ENCODE measurements at places on chromosomes 13 and 19.

GRCh38 chr19:1080360-1081161, 13.6 kb downstream of the ARHGAP45 start:
- DNase-seq = no peak

DNA sequence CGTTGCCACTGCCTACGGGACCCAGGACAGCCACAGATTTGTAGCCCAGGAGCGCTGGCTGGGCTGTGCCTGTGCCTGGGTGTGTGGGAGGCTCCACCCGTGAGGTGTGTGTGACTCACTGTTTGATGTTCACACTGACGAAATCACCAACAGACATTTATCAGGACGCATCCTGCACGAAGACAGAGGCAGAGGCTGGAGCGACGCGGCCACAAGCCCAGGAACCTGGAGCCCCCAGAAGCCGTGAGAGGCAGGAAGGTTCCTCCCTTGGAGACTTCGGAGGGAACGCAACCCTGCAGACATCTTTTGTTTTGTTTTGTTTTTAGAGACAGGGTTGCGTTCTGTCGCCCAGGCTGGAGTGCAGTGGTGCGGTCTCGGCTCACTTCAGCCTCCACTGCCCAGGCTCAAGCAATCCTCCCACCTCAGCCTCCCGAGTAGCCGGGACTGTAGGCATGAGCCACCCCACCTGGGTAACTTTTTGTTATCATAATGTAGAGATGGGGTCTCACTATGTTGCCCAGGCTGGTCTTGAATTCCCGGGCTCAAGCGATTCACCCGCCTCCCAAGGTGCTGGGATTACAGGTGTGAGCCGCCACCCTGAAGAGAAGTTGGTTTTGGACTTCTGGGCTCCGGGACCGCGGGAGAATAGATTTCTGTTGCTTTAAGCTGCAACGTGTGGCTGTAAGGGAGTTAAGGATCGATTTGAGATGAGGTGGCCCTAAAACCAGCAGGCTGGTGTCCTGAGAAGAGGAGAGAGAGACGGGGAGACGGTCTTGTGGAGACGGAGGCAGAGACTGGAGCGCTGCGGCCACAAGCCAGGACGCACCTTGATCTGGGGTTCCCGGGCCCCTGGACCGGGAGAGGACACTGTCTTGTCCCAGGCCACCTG, 24.9 kb upstream of the WDR18 start:
- DNase-seq = no peak

GRCh38 chr13:44972956-44973581, 16.2 kb downstream of the NUFIP1 start:
- no peak for DNase-seq

- DNase-seq = no peak
Measured at GRCh38 chr19:30924670-30925069, 424.6 kb downstream of the TSHZ3 start.

DNA sequence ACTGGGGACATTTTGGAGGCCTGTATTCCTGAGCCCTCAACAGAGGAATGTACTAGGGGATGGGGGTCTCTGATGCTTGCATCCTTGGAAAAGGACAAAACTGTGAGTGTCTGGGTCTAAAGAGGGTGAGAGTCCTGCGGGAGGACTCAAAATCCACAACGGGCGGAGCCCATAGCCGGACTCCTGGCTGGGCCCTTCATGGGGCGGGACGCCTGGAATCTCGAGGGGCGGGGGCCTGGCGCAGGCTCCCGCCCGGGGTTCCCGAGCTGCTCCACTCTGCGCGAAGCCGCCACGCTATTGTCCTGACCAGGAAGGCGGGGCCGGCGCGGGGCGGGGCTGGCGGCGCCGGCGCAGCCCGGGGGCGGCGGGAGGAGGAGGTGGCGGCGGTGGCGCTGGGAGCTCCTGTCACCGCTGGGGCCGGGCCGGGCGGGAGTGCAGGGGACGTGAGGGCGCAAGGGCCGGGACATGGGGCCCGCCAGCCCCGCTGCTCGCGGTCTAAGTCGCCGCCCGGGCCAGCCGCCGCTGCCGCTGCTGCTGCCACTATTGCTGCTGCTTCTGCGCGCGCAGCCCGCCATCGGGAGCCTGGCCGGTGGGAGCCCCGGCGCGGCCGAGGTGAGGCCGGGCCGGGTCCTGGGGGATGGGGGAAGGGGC, at the start of gene APLP1:
APLP1 (plus strand) TSS at position 403 of the 651 bp plus-strand sequence; CDS start at position 466, 63 bp downstream.
- DNase-seq = peak; percentile 32

DNA sequence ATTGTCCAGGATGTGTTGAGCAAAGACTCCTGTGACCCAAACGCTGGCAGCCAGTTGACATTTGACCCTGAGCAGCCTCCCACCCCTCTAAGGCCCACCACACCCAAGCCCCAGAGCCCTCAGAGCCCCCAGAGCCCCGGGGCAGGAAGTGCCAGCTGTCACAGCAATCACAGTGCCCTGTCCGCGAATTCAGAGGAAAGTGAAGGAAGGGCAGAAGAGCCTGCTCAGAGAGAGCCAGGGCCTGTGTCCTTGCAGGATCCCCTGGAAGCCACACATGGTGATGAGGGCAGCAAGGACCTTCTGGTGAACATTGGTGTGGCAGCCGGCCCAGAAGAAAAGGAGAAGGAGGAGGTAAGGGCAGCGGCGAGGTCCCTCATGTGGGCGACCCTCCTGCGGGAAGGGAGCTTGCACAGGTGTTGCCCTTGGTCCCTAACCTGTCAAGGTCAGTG, 63.7 kb downstream of the SPATA13 start:
- DNase-seq = no peak

GRCh38 chr13:40337651-40338050, 328.8 kb downstream of the FOXO1 start:
- no peak for DNase-seq

DNA sequence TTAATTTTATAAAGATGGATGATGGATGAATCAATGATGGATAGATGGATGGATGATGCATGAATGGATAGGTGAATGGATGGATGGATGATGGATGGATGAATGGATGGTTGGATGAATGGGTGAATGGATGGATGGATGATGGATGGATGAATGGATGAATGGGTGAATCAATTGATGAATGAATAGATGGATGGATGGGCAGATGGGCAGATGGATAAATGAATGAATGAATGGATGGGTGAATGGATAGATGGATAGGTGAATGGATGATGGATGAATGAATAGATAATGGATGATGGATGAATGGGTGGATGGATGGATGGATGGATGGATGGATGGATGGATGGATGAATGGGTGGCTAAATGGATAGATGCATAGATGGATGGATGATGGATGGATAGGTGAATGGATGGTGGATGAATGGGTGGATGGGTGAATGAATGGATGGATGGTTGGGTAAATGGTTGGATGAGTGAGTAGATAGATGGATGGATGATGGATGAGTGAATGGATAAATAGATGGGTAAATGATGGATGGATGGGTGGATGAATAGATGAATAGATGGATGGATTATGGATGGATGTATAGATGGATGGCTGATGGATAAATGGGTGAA, 12.8 kb downstream of the ZNF579 start:
- no peak for DNase-seq

GRCh38 chr19:53192771-53193534, at the start of gene ZNF665:
TSS of gene ZNF665 (minus strand) at chr19:53193358. CDS start at chr19:53182898, 10,460 bp downstream.
- DNase-seq = peak; percentile 71

DNA sequence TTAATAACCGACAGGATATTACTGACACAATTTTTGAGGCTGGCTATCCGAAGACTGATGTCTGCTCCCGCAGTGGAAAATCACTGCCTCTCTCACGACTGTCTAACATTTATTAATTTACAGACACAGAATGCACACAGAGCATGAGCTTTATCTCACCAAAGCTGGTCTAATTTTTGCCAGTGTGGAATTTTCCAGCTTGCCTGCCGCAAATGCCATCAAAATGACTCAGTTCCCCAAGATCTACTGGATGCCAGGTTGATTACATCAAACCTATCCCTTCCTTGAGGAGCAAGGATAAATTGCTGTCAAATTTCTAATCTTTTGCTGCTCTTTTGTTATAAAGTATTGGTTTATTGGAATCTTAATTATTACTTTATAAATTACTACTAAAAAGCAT, 1775.1 kb upstream of the PCDH20 start:
- no peak for DNase-seq

DNA sequence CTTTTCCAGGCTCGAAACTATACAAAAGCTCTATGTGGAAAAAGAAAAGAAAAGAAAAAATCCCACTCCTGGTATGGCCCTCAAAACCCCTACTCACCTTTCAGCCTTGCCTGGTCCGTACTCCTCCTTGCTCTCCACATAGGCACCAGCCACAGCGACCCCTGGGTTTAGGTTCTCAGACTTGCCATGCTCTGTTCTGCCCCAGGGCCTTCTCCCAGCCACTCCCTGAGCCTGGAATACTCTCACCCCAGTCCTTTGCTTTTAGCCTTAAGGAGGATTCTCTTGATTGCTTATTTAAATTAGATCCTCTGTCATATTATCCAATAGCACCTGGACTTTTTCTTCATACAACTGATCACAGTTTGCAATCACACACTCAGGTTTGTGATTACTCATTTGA, 522.5 kb downstream of the DIAPH3 start:
- DNase-seq = no peak

GRCh38 chr13:24995225-24995804, 100.6 kb upstream of the PABPC3 start:
- DNase-seq = peak; percentile 21

DNA sequence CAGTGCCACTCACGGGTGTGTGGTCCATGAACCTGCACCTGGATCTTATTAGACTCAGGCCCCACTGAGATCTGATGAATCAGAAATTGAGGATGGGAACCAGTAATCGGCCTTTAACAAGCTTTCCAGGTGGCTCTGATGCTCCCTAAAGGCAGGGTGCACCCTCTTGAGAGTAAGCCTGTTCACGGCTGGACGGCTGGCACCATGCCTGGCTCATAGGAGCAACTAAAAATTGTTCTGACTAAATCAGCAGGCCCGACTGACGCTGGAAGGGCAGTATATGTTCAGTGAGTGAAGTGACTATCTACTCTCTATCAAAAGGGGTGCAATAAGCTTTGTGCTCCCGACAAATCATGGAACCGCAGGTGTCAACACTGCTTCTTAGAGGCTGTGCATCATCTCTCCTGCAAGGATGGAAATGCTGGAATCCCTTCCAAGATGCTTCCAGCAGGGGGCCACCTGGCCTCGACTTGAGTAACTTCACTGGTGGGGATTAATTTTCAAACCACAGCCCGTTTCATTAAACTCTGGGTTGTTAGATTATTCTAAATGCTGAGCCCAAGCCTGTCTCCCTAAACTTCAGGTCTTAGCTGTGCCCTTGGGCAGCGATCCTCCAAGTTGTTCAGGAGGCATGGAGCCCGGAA, 28.4 kb downstream of the TMTC4 start:
- DNase-seq = no peak

DNA sequence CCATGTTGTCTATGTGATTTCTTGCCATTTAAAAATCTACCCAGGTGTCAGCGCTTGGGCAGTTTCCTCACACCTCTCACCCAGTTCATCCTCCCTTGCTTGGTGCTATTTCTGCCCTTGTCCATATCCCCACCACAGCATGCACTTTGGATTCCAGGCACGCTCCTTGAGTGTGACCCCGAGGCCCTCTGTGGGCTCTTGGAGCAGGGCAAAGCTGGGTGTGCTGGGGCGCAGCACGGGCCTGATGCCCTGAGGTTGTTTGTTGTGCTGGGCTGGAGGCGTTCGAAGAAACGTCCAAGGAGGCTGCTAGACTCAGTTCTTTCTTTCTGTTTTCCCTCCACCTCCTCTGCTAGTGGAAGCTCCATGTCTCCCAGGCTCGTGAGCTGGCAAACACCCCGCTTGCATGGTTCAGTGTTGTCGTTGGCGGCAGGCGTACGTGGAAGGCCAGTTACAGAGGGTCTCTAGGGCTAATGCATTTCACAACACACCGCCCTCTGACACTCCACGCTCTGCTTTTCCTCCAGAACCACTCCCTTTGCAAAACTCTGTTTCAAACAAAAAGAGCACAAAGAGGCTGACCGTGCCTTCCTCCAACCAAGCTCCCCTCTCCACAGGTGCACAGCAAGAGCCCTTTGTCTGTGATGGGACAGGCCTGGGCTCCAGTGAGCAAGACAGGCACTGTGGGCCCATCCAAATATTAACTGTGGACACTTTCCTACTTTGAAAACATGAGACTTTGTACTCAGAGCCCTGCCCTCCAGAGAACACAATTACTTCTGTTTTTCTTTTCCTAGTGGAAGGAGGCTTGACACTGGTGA, 117.7 kb upstream of the GJB6 start:
- no peak for DNase-seq

DNA sequence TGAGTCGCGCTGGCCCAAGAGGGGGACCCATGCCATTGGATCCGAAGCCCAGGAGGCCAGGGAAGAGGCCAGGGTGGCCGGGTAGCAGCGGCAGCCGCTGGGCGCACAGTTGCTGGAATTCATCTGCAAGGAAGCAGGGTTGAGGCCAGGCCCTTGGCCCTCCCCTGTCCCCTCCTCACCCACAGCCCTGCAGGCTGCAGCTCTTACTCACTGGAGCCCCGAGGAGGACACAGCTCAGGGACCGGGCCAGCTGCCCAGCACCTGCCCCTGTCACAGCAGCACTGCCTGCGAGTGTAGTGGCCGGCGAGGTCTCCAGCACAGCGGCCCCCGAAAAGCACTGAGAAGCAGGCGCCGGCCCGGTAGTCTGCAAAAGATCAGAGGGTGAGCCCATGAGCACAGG, 11.2 kb downstream of the FBN3 start:
- no peak for DNase-seq

GRCh38 chr19:11848200-11848593, 329 bp upstream of the ZNF439 start:
- DNase-seq = no peak
